Right atrium auricular region (tissue), 2 donors: ENCODE measurements at places on chromosomes 12 and 14. TPM values are rescaled to one million over a fixed set of nuclear protein-coding genes. Genes with fewer than 3 reads are reported as not detected.

GRCh38 chr12:48187916-48188695 is 4.7 kb downstream of the CCDC184 start:
- no peaks in the 10 kb centered on the region for H3K4me1 ChIP-seq
- no peak overlapping the region for H3K27ac ChIP-seq
- no peaks in the 10 kb centered on the region for H3K36me3 ChIP-seq
- no peak overlapping the region for H3K4me3 ChIP-seq
- no peaks in the 10 kb centered on the region for H3K27me3 ChIP-seq

- no peaks in the 10 kb centered on the region for H3K36me3 ChIP-seq
- no peak for DNase-seq
- no peaks in the 10 kb centered on the region for H3K27me3 ChIP-seq
- no peak overlapping the region for H3K4me3 ChIP-seq
- H3K27ac ChIP-seq, result no peak overlapping the region
Observed at GRCh38 chr12:100799770-100800169, 5.2 kb downstream of the ANO4 start.

Gene POMT2
- total RNA-seq, result 11.5 TPM

Gene BAZ2A
- total RNA-seq, result 42.7 TPM

GRCh38 chr12:89742337-89743022 is 33.8 kb upstream of the ATP2B1 start:
- no peak for DNase-seq
- H3K27me3 ChIP-seq, result no peaks in the 10 kb centered on the region
- no peak overlapping the region for H3K27ac ChIP-seq
- H3K4me1 ChIP-seq, result no peaks in the 10 kb centered on the region

GRCh38 chr12:108821407-108822397 is 35.7 kb downstream of the SSH1 start:
- no peaks in the 10 kb centered on the region for H3K27me3 ChIP-seq
- no peak overlapping the region for H3K4me3 ChIP-seq

Gene C1RL
- total RNA-seq, result 34.7 TPM

GRCh38 chr12:5723711-5724252 is 221.3 kb downstream of the ANO2 start:
- H3K27ac ChIP-seq, result no peak overlapping the region
- no peaks in the 10 kb centered on the region for H3K36me3 ChIP-seq
- H3K4me3 ChIP-seq, result no peak overlapping the region

DNA sequence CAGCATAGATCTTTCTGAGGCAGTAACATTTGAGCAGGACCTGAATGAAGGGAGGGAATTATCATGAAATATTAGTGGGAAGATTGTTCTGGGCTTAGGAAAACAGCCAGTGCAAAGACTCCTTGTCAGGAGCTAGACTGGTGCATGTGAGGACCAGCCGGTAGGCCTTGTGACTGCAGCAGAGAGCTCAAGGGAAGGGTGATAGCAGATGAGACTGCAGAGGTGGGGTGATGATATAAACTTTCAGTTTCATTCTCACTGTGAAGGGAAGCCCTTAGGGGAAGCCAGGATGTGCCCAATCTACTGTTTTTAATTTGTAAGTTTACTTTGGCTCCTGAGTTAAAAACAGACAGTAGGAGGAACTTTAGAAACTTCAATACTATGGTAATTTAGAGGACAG is 12.4 kb downstream of the IL22 start:
- H3K27me3 ChIP-seq, result no peaks in the 10 kb centered on the region
- no peak overlapping the region for H3K27ac ChIP-seq
- H3K4me3 ChIP-seq, result no peak overlapping the region
- no peaks in the 10 kb centered on the region for H3K36me3 ChIP-seq
- DNase-seq, result no peak

DNA sequence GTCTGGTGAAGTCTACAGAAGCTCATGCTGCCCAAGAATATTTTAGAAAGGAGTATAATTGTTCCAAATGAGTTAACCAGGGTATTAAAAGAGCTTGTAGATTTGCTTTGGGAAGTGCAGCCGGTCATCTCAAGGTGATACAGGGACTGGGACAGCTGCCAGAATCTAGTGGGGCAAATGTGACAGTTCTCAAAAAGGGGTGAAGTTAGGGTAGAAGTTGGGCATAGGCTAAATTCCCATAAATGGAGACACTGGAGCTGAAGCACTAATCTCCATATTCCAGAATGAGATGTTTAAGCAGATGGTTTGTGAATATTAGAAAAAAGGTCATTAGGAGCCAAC is 94.7 kb downstream of the ANO6 start:
- no peaks in the 10 kb centered on the region for H3K27me3 ChIP-seq
- no peak for DNase-seq
- no peak overlapping the region for H3K4me3 ChIP-seq

DNA sequence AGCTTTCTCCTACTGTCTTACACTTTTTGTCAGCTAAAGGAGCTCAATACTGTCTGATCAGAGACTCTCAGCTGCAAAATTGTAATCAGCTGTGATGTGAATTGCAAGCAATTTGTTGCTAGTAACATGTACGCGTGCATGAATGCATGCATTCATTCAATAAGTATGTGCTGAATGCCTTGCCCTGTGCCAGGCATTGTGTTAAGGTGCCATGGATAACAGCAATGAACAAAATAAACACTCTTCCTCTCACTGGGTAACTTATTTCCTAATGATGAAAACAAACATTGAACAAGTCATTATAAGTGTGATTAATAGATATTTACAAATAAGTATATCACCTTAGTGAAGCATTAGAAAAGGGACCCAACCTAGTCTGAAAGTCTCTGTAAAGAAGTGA is 163.2 kb upstream of the ARID2 start:
- no peaks in the 10 kb centered on the region for H3K27me3 ChIP-seq
- no peak overlapping the region for H3K27ac ChIP-seq
- H3K4me1 ChIP-seq, result no peaks in the 10 kb centered on the region
- DNase-seq, result no peak
- H3K4me3 ChIP-seq, result no peak overlapping the region
- H3K36me3 ChIP-seq, result no peaks in the 10 kb centered on the region

DNA sequence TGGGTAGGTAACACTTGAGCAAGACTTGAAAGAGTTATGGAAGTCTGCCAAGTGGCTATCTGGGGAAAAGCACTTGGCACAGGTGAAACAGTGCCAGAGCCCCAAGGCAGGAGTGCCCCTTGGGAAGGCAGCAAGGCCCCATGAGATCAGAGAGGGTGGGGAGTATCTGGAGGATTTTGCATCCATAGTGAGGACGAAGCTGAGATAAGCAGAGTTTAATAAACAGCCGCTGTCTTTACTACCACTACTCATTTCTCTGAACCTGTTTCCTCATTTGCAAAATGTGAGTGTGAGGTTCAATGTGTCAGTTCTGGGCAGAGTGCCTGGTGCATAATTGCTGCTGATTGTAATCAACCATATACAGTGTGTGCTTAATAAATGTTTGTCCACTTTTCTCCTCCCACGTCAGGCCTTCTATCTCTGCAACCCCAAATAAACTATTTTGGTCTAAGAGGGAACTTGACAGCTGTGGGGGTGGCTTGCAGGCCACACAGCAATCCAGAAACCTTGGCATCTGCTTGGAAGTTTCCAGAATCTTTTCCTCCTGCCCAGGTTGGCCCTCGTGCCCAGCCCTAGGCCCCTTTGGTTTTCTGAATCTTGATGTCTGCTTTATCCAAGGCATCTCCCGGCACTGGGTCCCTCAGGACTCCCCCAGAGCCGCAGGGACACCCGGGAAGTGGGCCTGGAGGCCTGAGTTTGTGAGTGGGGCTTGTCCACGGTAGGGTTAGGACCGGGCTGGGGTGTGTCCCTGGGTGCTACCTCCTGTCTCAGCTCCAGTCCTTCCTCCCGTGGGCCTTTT is 4.5 kb downstream of the ABCB9 start:
- H3K4me3 ChIP-seq, result no peak overlapping the region
- H3K36me3 ChIP-seq, result peaks cover 12% of the 10 kb centered on the region
- no peak for DNase-seq
- H3K4me1 ChIP-seq, result peaks cover 52% of the 10 kb centered on the region
- peak overlapping the region; percentile 84 for H3K27ac ChIP-seq

DNA sequence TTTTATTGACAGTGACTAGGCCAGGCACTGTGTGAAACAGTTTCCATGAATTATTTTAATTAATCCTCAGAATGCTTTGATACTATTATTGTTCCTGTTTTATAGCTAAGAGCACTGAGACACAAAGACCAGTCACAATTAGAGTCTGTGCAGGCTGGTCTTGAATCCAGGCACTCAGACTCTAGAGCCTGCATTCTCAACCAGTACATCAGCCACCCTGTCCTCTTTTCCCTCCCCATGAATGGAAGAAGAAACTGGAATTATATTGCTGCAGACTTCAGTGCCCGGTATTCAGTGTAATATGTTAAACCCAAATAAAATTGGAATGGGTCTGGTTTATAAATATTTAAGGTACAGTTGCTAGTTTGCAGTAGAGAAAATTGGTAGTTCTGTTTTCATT is 303.0 kb upstream of the RGS6 start:
- peaks cover under 1% of the 10 kb centered on the region for H3K36me3 ChIP-seq
- no peak overlapping the region for H3K27ac ChIP-seq
- no peaks in the 10 kb centered on the region for H3K4me1 ChIP-seq
- H3K4me3 ChIP-seq, result no peak overlapping the region

GRCh38 chr12:121062391-121063045 is 23.5 kb upstream of the OASL start:
- peaks cover 10% of the 10 kb centered on the region for H3K4me1 ChIP-seq
- no peaks in the 10 kb centered on the region for H3K27me3 ChIP-seq
- no peaks in the 10 kb centered on the region for H3K36me3 ChIP-seq
- no peak overlapping the region for H3K27ac ChIP-seq

Gene FLRT2
- total RNA-seq, result 11.9 TPM

Gene RERG
- 12.4 TPM for total RNA-seq

DNA sequence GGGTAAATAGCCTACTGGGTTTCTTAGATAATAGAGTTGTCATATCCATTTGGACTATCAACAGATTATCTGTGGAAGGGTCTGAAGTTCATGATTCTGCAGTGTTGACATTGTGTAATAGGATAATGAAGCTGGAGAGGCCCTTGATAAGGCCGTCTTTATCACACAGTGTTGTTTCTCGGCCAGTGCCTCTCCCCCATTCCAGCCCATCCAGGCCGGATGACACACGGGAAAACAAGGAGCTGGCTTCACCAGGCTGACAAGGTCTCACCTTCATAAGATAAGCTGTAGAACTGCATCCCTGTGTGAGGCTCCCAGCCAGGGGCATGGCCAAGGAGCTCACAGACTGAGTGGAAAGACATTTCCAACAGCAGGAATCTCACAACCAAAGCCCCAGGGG is 8.7 kb upstream of the EML1 start:
- no peak for DNase-seq
- H3K4me3 ChIP-seq, result no peak overlapping the region
- H3K27me3 ChIP-seq, result no peaks in the 10 kb centered on the region
- H3K36me3 ChIP-seq, result no peaks in the 10 kb centered on the region
- peak overlapping the region; percentile 34 for H3K27ac ChIP-seq

Gene CD163L1
- 0.37 TPM for total RNA-seq

Gene GPR132
- 1.2 TPM for total RNA-seq

Gene RBMS2
- total RNA-seq, result 12.8 TPM

GRCh38 chr12:117919479-117919878 is 49.3 kb downstream of the KSR2 start:
- no peaks in the 10 kb centered on the region for H3K4me1 ChIP-seq
- H3K27ac ChIP-seq, result no peak overlapping the region
- no peak for DNase-seq
- H3K27me3 ChIP-seq, result no peaks in the 10 kb centered on the region
- no peaks in the 10 kb centered on the region for H3K36me3 ChIP-seq

- H3K27ac ChIP-seq, result peak overlapping the region; percentile 100
- H3K4me3 ChIP-seq, result peak overlapping the region; percentile 73
- DNase-seq, result peak; percentile 88
- no peaks in the 10 kb centered on the region for H3K27me3 ChIP-seq
- H3K4me1 ChIP-seq, result peaks cover 68% of the 10 kb centered on the region
Observed at GRCh38 chr12:121799156-121799841, 4.5 kb upstream of the SETD1B start.

- no peak for DNase-seq
- no peak overlapping the region for H3K4me3 ChIP-seq
- no peaks in the 10 kb centered on the region for H3K27me3 ChIP-seq
- H3K27ac ChIP-seq, result no peak overlapping the region
Observed at GRCh38 chr12:89756585-89757398, 48.2 kb upstream of the ATP2B1 start.

- no peaks in the 10 kb centered on the region for H3K27me3 ChIP-seq
- no peak overlapping the region for H3K27ac ChIP-seq
- no peaks in the 10 kb centered on the region for H3K36me3 ChIP-seq
- no peak for DNase-seq
- no peak overlapping the region for H3K4me3 ChIP-seq
Observed at GRCh38 chr14:68502230-68502629, 290.6 kb downstream of the ZFP36L1 start.

GRCh38 chr12:56146492-56147460 is 5.6 kb upstream of the MYL6B start:
- H3K27me3 ChIP-seq, result no peaks in the 10 kb centered on the region
- no peaks in the 10 kb centered on the region for H3K4me1 ChIP-seq
- H3K27ac ChIP-seq, result peak overlapping the region; percentile 22
- no peak overlapping the region for H3K4me3 ChIP-seq
- no peak for DNase-seq
- H3K36me3 ChIP-seq, result peaks cover 33% of the 10 kb centered on the region

Gene FAIM2
- total RNA-seq, result 4.6 TPM

Gene ASB2
- 187 TPM for total RNA-seq

- H3K27me3 ChIP-seq, result no peaks in the 10 kb centered on the region
- H3K36me3 ChIP-seq, result no peaks in the 10 kb centered on the region
- DNase-seq, result no peak
- no peaks in the 10 kb centered on the region for H3K4me1 ChIP-seq
- no peak overlapping the region for H3K4me3 ChIP-seq
Observed at GRCh38 chr12:65953631-65954030, 129.3 kb downstream of the HMGA2 start.

Gene TSHR
- total RNA-seq, result not detected

Gene ADAMTS20
- total RNA-seq, result not detected

GRCh38 chr12:93126069-93126474 is 197.0 kb upstream of the EEA1 start:
- no peaks in the 10 kb centered on the region for H3K36me3 ChIP-seq
- no peaks in the 10 kb centered on the region for H3K4me1 ChIP-seq
- DNase-seq, result no peak
- peak overlapping the region; percentile 56 for H3K27ac ChIP-seq
- H3K4me3 ChIP-seq, result no peak overlapping the region

- H3K27me3 ChIP-seq, result no peaks in the 10 kb centered on the region
- H3K4me1 ChIP-seq, result no peaks in the 10 kb centered on the region
- DNase-seq, result no peak
Observed at GRCh38 chr12:24931666-24932405, 17.1 kb downstream of the BCAT1 start.

DNA sequence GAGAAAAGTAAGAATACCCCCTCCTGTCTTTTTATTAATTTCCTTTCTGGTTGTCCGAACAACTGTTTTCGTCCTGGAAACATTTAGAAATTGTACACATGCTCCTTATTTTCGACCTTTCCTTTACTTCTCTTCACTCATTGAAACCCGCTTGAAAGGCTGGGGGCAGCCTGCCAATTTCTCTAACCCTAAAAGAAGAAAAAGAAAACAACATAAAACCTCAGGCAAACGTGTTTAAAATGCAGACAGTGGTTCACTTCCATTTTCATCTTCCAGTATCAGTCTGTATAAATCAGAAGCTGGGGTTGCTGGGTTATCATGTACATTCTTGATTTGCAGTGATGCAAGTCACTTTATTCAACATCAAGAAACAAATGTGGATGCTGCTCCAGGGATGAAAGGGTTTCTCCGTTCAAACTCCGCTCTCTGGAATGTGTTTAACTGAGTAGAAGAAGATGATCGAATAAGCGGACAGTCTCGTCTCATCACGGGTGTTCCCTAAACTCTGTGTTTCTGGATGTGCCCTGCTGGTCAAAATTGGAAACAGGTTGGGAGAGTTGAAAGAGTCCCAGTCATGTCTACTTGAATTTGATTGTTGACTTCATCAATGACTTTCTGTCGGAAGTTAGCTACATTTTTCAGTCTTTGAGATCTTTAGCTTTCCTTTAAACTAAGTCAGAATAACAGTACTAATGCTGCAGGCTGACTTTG is 1042.2 kb downstream of the BCL11B start:
- no peak overlapping the region for H3K27ac ChIP-seq
- H3K27me3 ChIP-seq, result no peaks in the 10 kb centered on the region
